Muscle of back (tissue), 13 donors: ENCODE measurements at places on chromosomes 11 and 22.

DNA sequence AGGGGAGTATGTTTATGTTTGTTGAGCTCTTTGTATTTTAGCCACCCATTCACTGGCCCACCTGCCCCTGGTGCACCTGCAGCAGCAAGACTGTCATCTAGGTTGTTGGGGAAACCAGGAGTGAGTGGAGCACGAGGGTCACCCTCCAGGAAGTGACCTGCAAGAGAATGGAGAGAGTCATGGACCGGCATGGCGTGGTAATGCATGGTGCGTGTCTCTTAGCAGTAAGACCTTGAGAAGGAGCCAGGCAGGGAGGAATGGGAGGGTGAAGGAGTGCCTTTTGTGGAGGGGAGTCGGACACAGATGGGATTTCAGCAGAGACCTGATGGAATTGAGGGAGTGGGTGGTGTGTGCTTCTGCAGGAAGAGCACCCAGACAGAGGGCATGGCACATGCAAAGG is 37.9 kb downstream of the KCNQ1 start:
- no peak for DNase-seq

DNA sequence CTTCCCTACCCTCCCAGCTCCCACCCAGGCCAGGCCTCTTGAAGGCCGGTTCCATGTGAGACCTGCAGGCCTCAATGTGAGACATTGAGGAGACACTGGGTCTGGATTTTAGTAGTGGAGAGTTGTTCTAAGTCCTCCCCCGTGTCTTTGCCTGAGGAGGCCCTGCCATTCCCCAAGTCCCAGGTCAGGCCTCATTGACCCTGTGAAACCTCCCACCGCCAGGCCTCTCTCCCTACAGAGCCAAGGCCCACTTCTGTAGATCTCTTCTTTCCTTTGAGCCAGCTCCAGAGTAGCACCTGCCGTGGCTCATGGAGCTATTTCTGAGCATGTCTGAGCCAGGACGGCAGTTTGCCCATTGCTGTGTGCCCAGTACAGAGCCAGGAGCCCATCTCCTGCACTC is 1419.6 kb downstream of the TBC1D22A start:
- DNase-seq, result no peak

- no peak for DNase-seq
Observed at GRCh38 chr11:119436093-119436492, 13.1 kb upstream of the THY1 start.

DNA sequence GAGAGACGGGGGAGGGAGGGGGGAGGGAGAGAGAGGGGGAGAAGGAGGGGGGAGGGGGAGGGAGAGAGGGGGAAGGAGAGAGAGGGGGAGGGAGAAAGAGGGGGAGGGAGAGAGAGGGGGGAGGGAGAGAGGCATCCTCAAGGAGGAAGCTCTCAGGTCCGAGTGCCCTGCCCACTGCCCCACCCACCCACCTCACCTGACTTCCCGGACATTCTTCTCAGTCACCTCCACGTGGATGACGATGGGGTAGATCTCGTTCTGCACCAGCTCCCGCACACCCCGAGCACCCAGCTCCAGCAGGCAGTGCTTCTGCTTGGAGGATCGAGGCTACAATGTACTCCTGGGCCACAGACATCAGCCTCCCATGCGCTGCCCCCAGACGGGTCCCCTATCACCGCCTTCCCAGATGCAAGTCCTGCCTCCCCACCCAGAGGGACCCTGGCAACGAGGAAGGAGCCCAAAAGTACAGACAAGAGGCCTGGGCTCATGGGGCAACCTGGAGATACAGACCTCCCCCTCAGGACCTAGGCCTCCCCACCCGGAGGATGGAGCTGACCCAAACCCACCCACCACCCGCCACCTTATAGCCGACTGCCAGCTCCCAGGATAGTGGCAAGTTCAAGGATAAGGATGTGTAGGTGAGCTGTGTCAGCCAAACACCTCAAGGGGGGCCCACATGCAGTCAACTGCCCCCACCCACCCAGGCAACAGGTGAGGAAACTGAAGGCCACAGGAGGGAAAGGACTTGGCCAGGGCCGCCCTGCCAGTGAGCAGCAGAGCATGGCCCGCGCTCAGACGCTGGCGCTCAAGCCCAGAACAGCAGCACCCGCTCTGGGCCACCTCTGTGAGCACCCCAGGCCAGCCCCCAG is 5.6 kb upstream of the MFNG start:
- no peak for DNase-seq
